Iris pigment epithelial cell (primary cell): ENCODE measurements at places on chromosomes 11 and 22.

DNA sequence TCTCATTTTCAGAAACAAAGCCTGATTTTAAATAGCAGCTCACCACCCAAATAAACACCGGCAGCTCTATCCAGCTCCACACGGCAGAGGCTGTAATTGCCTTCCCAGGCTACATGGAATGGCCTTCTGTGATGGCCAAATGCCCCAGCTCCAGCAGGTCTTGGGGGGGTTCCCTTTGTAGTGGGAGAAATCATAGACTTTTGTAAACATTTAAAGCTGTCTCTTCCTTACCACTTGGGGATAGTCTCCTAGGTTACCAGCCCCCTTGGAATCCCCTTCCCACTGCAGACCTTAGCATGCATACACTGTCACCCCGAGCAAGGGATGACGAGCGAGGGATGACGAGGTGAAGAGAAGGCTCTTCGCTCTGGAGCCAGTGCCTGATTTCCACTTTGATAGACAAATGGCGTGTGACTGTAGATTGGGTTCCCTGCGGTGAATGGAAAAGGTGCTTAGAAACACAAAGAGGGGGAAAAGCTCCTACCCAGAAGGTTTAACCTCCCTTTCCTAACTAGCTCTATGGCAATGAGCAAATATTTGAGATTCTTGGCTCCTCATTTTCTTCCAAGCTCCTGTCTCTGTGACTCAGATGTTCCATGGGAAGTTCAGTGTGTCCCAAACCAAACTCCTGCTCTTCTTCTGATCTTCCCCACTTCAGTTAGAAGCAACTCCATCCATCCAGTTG is 108.0 kb upstream of the CADM1 start:
- DNase-seq = no peak

DNA sequence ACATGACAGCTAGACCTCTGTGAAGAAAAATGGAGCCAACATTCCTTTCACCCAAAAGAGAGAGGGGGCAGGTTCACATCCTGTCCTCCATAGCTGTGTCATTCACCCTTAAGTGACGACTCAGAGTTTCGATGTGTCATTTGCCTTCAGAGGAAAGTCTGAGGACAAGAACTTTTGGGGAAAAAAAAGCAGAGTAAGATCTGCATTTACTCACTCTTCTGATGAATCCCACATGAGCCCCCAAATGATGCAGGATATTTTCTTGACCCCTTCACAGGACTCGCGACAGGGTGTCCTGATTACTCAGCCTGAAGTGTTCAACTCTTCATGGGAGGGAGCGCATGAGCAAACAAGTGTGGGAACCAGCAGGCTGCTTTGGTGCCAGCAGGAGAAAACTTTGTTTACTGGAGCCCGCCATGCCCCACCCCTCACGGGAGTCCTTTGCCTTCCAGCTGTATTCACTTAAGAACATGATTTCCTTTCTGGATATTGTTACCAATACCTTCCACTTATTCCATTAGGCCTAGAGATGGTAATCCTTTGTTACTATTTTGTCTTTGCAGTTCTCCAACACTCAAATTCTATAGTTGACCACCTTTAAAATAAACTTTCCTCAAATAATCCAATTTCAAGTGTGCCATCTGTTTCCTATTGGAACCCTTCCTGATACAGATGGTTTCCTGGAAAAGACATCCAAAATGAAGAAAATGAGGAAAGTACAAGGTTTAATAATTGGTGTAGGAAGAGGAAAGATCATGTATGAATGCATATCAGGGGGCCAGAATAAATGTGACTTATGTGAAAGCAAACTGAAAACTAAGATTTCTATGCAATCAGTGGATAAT is 729.8 kb downstream of the FAM181B start:
- DNase-seq = peak; percentile 1

- peak; percentile 29 for DNase-seq
Measured at GRCh38 chr22:41925783-41926460, 684 bp downstream of the TNFRSF13C start.

DNA sequence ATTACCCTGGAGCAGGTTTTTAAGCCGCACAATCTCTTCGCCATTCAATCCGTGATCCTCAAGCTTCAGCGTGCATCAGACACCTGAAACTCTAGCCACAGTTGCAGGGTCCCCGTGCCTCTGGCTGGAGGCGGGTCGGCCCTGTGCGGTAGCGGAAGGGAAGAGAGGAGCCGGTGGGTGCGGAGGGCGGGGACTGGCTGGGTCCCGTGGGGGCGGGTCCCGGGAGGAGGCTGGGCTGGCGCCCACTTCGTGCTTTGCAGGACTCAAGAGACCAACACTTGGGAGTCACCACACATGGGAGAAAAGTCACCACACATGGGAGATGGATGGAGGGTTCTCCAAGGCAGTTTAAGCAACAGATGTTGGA is 772 bp downstream of the C22orf15 start:
- DNase-seq = no peak

- DNase-seq = no peak
Measured at GRCh38 chr11:3962406-3962840, 107.0 kb downstream of the STIM1 start.

GRCh38 chr22:36199001-36199551 is 2.5 kb downstream of the APOL4 start:
- DNase-seq = no peak

DNA sequence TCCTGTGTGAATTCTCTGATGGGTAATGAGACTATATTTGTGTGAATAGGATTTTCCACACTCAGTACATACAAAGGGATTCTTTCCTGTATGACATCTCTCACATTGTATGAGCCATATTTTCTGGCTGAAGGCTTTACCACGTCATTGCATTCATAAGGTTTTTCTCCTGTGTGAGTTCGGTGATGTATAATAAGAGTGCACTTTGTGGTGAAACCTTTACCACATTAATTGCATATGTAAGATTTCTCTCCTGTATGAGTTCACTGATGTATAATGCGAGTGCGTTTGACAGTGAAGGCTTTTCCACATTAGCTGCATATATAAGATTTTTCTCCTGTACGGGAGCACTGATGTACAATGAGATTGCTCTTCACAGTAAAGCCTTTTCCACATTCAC is 455.4 kb upstream of the CNTN5 start:
- peak; percentile 14 for DNase-seq

GRCh38 chr11:70016666-70017367 is 61.3 kb upstream of the ANO1 start:
- DNase-seq = peak; percentile 60

DNA sequence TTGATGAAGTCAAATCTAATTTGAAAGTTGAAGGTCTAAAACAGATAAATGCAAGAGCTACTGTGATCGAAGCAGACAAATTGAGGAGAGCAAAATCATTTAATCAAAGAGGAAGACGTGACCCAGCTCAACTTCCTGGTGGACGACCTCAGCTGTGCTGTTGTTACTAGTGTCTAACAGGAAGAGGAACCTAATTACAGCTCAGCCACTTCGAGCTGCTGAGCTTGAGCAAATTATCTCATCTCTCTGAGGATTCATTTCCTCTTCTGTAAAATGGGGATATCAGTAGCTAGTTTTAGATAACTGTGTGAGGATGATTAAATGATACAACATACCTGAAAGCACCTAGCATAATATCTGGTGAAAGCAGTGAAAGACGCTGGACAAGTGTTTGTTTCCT is 48.6 kb upstream of the OLFML1 start:
- no peak for DNase-seq

DNA sequence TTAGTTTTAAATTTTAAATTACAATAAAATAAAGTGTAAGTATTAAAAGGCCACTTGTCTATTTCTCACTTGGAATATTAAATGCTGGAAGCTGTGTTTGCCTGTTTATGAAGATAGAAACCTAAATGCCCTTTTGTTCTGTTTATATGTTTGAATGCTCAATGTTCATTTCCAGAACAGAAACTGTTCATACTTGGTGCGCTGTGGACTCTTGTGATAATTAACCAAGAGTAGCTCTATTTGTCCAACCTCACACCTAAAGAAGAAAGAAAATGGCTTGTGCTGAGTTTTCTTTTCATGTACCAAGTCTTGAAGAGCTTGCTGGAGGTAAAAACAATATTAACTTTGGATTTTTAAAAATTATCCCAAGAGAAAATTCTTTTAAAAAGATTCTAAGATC is 5.7 kb downstream of the C11orf54 start:
- DNase-seq = no peak

DNA sequence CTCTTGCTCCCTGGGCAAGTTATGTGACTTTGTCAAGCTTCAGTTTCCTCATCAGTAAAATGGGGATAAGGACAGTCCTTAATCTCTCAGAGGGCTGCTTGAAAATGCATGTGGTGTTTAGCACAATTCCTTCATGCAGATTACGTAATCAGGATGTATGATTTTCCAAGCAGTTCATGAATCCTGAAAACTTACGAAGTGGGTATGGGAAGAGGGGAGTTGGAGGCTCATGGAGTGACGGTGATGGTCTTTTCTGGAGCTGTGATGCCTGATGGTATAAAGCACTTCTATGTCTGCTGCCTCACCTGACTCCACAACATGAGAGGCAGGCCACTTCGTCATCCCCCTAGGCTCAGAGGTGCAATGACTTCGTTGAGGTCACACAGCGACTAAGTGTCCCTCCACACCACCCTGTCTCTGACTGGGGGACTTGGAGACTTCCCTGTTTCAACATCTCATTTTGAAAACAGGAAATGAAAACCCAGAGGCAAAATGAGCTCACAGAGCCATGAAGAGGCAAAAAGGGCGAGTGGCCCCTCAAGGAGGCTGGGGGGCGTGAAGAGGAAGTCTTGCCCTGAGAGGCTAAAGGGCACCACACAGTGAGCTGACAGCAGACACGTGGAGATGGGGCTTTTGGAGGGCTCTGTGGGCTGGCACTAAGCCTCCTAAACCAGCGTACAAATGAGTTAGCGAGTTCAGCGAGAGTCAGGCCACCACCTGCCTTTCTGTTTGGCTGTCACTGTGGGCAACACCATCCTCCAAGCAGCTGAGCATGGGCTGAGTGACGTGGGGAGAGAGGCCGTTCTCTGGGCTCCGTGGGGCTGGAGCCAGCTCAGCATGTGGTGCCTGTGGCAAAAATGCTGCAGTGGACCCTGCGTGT is 10.1 kb downstream of the MCM5 start:
- DNase-seq = no peak

GRCh38 chr22:35949243-35949642 is 79.4 kb downstream of the RBFOX2 start:
- no peak for DNase-seq

DNA sequence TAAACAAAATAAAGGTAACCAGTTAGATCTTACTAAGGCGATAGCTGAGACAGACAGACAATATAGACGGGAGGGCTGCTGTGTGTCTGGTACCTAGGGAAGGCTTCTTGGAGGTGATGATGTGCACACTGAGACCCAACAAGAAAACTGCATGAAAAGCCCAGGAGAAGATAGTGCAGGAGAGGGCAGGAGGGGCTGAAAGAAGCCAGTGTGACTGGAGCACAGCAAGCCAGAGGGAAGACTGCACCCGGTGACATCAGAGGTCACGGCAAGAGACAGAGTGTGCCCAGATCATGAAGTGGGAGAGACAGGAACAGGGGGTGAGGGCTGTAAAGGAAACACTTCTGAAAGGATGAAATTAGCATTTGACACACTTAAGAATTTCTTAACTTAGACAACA is 266.3 kb downstream of the BRD1 start:
- DNase-seq = no peak

GRCh38 chr22:36775586-36775963 is 344 bp downstream of the IFT27 start:
- peak; percentile 15 for DNase-seq

GRCh38 chr22:22942511-22943329 is 55.1 kb downstream of the IGLL5 start:
- peak; percentile 60 for DNase-seq

DNA sequence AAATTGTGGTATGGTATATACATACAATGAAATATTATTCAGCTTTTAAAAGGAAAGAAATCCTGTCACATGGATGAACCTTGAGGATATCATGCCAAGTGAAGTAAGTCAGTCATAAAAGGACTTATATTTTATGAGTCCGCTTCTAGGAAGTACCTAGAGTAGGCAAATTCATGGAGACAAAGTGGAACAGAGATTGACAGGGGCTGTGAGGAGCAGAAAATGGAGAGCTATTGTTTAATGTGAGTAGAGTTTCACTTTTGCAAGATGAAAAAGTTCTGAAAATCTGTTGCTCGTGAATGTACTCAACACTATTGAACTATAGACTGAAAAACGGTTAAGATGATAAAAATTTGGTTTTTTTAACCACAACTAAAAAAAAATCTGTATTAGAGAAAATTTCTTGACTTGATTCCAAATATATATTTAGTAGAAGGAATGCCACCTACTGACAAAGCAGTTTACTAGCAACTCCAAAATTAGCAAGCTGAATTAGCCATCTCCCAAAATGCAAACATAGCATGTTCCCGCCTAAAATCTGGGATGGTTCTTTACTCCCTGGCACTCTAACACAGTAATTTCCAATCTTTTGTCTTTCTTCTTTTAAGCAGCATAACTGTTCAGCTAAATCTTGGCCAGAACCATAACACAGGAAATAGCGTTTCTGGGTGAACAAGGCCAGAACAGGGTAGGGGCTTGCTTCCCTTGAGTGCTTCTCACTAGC is 1.5 kb downstream of the UFD1 start:
- no peak for DNase-seq

GRCh38 chr11:134289789-134290188 is 13.6 kb downstream of the GLB1L3 start:
- no peak for DNase-seq

DNA sequence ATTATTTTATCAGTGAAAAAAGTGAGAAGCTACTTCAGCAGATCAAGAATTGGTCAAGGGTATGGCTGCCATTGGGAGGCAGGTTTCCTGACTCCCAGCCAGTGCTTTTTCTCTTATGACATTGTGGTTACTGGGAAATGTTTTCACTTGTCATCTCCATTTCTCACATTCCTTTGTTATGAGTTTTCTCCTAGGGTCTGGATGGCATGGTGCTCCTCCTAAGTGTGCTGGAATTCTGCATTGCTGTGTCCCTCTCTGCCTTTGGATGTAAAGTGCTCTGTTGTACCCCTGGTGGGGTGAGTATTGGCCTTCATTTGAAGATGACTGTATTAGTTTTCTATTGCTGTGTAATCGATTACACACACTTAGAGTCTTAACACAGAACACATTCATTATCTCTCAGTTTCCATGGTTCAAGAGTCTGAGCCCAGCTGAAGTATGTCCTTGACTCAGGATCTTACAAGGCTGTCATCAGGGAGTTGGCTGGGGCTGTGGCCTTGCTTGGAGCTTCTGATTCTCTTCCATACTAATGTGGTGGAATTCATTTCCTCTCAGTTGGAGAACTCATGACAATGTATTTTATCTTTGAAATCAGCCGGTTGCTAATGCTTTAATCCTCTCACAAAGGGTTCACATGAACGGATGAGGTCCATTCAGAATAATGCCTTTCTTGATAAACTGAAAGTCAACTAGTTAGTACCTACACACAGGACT is 21.0 kb upstream of the MS4A6E start:
- DNase-seq = peak; percentile 8
